Iris pigment epithelial cell (primary cell): ENCODE measurements at places on chromosomes 1 and 21.

DNA sequence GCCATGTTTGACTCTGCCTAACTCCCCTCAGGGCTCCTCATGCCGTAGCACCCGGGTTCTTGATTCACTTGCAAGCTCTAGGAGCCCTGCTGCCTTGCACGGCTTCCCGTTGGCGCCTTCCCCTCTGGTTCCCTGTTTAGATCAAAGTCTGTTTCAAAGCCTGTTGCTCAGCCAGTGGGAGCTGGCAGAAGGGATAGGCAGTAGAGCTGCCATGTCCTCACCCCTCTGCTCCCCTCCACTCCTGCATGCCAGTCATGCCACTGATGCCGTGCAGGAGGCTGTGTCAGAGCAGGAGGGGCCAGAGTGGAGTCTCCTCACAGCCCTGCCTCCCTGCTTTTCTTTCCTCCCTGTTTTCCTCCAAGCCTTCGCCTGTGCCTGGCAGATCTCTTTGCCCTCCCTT lies 26.5 kb downstream of the HMGCS2 start:
- DNase-seq: peak; percentile 22

DNA sequence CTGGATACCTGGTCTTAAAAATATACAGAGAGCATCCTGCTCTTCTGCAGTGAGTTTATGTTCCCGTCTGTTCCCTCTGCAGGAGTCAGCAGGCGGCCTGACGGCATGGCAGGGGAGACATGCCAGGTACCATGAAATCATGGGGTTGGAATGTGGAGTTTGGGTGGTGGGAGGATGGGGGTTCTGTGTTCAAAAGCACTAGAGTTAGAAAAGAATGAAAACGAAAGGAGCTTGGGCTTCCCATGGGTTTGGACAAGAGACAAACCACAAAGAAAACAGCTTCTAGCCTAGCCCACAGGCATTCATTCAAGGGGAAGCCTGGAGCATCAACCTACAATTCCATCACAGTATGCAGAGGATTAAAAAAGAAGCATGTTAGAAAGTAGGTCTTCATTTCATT lies 59.9 kb downstream of the WARS2 start:
- peak; percentile 98 for DNase-seq

GRCh38 chr1:22547818-22548462 lies 15.3 kb upstream of the EPHA8 start:
- no peak for DNase-seq

DNA sequence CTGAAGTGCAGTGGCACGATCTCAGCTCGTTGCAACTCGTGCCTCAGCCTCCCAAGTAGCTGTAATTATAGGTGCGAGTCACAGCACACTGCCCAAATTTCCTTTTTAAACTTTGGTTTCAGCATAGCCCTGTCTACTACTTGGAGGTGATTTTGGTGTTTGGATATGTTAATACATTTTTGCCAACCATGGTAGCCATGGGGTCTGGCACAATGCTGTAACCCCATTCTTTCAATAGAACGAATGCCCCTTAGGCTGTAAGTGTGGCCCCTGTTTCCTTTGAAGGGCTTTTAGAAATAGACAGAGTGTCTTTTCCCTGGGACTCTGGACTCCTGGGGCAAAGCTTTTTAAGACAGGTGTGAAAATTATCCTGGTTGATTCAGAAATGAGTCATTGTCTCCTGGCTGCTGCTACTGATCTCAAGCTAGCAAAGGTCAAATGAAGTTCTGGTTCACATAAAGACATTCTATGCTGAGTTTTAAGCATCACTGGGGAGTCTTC lies 141.1 kb upstream of the RUNX1 start:
- peak; percentile 82 for DNase-seq

- no peak for DNase-seq
Observed at GRCh38 chr1:90537606-90538362, 179.3 kb downstream of the BARHL2 start.

DNA sequence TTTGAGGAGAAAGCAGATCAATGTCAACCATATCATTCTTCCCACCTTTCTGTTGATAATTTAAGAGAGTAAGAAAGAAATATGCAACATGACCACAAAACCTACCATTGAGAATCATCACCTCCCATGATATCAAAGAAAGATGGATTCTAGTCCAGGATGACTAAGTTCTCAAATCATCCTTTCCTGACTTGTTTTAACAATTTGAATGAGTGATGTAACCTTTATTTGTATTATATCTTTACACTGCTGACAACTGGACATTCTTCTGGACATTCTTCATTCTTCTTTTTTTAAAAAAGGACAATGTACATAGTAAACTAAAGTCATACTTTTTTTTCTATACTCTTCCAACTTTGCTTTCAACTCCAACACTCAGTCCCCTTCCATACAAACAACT lies 9.5 kb downstream of the PSMB4 start:
- peak; percentile 42 for DNase-seq

- peak; percentile 28 for DNase-seq
Observed at GRCh38 chr1:41222496-41222895, 19.6 kb downstream of the SCMH1 start.

DNA sequence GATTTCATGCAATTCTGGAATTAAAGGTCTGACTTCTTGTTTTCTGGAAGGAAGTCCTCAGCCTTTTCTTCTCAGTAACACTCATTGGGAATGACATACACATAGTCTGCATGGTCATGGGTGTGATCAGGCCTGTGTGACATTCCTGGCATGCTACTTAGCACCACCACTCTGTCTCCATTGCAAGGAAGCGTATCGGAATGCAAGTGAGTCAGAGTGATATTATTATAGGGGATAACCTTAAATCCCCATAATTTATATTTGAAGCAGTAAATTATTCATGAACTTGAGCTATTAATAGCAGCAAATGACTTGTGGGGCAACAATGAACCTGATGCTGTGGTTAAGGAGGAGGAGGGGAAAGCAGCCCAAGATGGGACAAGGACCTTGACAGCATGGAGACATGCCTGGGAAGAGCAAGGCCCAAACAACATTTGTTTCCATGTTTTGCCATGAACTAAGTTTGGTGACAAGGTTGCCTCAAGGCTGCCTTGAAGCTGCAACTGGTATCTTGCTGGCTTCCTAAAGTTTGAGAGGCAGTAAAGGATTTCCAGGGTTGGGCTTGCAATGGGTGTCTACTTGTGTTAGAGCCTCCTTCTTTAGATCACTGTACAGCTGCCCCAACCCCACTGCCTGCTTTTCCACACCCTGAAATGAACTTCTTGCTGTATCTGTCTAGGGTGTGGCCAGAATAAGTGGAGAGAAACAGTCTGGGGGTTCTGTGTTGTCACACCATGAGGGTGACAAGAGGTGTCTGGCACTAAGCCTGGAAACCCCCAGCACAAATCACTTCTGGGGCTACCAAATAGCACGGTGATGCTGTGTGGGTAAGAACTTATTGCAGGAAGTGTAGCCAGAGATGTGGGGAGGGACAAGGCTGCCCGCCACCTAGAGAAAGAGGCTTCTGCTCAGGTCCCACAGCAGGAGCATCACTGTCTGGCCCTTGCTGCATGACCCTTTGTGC lies 4.6 kb downstream of the MAB21L3 start:
- peak; percentile 82 for DNase-seq
